ENCODE measurements at places on chromosomes 11 and 22.

DNA sequence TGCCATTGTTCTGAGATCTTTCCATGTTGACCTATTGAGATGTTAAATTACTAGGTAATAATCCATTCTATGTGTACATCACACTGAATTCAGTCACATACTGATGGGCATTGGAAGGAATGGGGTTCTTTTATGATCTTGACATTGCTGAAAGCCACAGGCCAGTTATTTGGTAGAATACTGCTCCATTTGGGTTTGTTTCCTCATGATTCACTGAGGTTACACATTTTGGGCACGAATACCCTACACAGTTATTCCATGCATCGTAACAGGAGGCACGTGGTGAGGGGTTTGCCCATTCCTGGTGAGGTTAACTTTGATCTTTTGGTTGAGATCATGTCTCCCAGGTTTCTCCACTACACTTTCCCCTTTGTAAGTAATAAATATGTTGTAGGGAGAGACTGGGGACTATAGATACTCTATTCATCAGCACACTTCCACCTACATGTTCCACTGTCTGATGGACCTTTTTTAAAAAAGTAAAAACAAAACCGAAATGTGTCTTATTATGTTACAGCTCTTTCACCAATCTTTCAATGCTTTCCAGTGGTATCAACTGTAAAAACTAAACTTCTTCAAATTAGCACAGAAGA lies 12.0 kb upstream of the FOLR1 start:
- DNase-seq: no peak

GRCh38 chr22:43218786-43219185 lies 31.9 kb upstream of the TTLL12 start:
- DNase-seq: no peak

DNA sequence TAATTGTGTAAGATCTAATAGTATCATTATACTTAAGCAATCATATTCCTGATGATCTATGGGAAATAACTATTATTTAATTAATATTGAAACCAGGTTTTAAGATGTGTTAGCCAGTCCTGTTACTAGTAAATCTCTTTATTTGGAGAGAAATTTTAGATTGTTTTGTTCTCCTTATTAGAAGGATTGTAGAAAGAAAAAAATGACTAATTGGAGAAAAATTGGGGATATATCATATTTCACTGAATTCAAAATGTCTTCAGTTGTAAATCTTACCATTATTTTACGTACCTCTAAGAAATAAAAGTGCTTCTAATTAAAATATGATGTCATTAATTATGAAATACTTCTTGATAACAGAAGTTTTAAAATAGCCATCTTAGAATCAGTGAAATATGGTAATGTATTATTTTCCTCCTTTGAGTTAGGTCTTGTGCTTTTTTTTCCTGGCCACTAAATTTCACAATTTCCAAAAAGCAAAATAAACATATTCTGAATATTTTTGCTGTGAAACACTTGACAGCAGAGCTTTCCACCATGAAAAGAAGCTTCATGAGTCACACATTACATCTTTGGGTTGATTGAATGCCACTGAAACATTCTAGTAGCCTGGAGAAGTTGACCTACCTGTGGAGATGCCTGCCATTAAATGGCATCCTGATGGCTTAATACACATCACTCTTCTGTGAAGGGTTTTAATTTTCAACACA lies 6.4 kb downstream of the BIRC3 start:
- DNase-seq: no peak

DNA sequence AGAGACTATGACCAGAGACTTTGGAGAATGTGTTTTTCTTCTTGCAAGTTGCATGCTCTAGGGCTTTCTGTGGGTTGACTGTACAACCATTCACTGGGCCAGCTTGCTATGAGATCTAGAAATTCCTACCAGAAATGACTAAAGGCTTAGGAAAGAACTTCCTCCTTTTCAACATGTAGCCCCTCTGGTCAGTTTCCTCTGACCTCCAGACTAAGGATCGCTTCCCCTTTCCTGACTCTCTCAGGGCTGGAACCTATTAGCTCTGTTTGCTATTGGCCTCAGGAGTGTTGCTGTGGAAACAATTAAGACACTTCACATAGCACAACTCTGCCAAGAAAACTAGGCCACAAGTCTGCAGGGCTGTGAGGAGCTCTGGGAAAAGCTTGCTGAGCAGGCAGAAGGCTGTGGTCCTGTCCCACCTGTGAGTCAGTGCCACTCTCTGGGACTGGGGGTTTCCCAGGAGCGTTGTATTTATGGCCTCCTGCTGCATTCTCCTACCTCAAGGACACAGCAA lies 10.7 kb downstream of the CRY2 start:
- DNase-seq: no peak

DNA sequence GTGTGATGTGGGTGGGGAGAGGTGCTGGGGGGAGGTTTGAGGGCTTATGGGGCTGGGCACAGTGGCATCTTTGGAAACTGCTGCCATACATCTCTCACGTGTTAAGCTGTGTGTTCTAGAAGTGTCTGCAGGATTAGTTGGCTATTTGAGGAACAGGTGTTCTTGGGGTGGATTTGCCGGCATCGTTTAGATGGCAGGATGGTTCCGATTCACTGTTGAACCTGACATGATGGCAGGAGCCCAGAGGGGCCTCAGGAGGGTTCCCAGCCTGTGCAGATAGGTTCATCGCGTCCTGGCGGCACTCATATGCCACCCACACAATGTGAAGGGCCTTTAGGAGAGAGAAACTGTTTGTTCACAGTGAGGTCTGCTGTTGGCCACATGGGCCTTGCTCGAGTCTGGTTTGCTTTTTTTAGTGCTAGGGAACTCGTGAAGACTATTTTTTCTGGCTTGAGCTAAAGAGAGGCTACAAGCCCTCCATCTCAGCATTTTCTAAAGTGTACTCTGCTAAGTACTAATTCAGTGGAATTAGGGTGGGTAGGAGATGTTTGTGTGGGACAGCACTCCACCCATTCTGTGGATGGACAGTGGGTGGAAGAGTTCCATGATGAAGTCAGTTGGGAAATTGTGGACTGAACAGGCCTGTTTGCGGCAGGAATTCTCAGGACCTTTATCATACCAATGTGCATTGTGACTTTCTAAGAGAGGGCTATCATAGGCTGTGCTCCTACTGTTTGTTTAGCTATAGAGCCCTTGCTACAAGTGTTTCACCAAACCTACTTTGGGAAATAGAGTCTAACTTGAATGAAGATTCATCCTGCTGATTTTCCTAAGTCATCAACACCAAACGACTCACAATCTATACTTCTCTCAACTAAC lies 55.4 kb upstream of the PLET1 start:
- no peak for DNase-seq

GRCh38 chr11:2296913-2297622 lies 4.7 kb downstream of the C11orf21 start:
- no peak for DNase-seq

- no peak for DNase-seq
These were observed 158.4 kb downstream of the TEAD1 start for GRCh38 chr11:12832480-12833224.

DNA sequence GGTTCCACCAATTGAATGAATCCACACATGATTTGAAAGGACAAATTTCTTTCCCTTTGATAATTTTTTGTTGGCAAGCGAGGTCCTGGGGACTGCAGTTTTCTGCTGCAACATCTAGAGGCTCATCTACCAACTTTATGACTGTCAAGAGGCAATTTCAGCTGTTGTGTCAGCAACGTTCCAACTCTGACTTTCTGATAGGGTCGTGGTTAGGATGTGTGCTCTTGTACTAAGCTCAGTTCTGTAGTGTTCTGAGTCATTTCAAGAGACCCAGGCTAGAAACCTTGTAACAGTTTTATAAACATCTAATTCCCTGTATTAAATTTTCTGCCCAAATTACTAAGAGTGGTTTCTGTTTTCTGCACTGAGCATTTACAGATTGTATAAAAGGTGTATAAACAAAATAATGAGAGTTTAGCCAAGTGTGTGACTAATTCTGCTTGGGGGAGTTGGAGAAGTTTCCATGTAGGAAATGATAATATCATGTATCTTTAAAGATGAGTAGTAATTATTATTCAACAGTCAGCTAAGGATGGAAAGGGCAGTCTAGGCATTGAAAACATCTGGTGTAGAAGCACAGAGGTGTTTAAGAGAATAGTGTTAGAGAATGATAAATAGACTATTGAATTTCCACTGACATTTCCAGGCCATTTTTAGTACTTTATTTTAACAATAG lies 72.2 kb downstream of the RBMXL2 start:
- no peak for DNase-seq

DNA sequence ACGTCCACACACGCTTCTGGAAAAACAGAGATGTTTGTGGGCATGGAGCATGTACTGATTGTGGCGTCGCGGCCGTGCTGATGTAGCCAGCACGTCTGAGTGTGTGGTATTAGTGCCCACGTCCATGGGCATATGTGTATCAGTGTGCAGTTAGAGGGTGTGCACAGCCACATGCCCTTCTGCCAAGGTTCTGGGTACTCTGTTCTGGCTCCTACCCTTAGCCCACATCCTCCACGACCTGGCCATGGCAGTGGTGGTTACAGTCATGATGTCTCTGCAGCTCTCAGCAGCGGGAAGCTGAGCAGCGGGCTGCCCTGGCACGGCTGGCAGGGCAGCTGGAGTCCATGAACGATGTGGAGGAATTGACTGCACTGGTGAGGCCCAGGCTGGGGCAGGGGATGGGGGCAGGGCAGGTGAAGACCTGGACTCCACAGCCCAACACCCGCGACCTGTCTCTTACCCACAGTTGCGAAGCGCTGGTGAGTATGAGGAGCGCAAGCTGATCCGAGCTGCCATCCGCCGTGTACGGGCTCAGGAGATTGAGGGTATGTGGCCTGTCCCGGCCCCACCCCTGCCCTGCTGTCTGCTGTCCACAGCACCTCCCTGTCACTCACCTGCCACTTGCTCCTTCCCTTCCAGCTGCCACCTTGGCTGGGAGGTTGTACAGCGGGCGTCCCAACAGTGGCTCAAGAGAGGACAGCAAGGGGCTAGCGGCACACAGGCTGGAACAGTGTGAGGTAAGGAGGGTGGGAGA lies 7.3 kb downstream of the SMTN start:
- no peak for DNase-seq

DNA sequence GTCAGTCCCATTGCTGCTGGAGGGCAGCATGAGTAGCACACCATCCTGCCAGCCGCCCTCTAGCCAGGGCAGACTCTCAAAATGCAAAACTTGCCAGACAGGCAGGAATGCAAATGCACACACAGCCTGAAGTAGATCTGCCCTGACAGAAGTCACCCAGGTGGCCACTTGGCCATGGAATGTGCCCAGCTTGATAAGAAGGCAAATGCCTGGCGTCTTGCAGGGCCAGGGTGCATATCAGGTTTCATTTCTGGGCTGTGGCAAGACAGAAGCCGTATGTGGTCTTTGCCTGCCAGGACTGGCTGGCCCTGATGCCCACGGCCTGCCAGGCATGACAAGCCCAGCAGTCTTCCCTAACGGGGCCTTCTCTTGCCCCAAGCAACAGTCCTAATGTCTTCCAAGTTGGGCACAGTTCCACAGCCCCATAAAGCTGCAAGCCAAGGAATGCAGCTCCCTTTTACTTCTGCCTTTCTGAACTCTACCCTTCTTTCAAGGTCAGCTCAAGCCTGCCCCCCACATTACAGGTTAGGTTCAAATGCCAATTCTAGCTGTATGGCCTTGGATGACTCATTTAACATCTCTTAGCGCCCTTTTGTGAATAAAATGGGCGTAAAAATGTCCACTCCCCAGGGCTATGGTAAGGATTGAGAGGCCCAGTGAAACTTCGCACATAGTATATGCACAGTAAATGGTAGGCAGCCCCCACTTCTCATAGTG lies 29.7 kb downstream of the POU2AF3 start:
- DNase-seq: no peak

GRCh38 chr22:38126928-38127668 lies 16.6 kb upstream of the BAIAP2L2 start:
- DNase-seq: no peak

DNA sequence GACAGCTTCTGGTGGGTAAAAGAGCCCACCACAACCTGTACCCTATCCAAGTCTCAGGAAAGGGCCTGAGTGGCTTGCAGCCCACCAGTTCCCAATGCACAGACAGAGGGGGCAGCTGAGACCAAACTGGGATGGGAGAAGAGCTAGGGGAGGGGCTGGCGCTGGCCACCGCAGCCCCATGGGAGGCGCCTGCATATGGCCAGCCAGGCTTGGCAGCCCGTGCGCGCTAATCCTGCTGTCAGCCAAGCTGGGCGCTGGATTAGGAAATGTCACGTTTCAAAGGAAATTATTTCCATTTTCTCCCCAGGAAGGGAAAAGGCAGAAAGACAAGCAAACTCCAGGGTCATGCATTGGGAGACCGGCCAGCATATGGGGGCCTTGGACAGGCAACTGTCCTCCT lies 236.8 kb downstream of the BUD13 start:
- DNase-seq: no peak

- DNase-seq: no peak
These were observed 90.9 kb downstream of the APIP start for GRCh38 chr11:34825315-34825669.

GRCh38 chr11:1125803-1126202 lies 31.9 kb upstream of the MUC5AC start:
- DNase-seq: no peak

GRCh38 chr11:118078911-118079411 lies 2.1 kb downstream of the TMPRSS4 start:
- no peak for DNase-seq

DNA sequence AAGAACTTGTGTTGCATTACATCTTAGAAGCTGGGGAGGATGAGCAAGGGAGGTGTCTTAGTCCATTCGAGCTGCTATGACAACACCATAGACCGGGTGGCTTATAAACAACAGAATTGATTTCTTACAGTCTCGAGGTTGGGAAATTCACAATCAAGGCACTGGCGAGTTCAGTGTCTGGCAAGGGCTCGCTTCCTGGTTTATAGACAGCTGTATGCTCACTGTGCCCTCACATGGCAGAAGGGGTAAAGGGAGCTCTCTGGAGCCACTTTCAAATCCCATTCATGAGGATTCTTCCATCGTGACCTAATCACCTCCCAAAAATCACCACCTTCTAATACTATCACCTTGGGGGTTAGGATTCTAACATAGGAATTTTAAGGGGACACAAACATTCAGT lies 150.0 kb upstream of the NECTIN1 start:
- no peak for DNase-seq

- DNase-seq: no peak
These were observed 276.5 kb downstream of the LUZP2 start for GRCh38 chr11:24773322-24773721.

DNA sequence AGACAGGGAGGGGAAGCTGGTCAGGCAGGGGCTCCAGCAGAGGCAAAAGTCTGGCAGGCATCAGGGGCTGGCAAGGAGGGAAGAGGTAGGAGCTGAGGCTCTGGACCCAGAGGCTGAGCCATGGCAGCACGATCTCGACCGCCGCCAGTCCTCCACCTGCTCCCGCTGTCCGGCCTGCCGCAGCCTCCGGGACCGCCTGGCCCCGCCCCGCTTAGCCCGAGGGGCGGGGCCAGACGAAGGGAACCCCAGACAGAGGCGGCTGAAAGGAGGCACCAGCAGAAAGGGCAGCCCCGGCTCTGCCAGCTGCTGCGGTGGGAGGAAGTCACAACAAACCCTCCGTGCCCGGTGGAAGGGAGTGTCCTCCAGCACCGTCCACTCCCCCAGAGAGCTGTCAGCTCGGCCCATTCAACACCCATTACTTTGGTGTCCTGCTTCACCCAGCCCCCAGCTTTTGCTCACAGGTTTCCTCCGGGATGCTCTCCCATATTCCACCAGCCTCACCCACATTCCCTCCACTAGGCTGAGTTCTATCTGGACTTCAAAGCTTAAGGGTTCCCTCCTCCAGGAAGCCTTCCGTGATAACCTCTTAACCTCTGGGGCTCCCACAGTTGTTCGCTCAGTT lies at the start of gene MFNG:
Gene MFNG (minus strand): TSS at position 161 of the 622 bp plus-strand sequence. CDS start 207 bp downstream, outside the sequence.
- peak; percentile 69 for DNase-seq

GRCh38 chr22:45907378-45907777 lies 69.6 kb downstream of the WNT7B start:
- DNase-seq: no peak

GRCh38 chr11:126375726-126376125 lies 20.2 kb downstream of the ST3GAL4 start:
- DNase-seq: no peak

GRCh38 chr11:70233511-70233934 lies 30.4 kb downstream of the FADD start:
- DNase-seq: no peak

All from stimulated activated CD8-positive, alpha-beta memory T cell treated with anti-CD3 and anti-CD28 coated beads, Interleukin-2, amount 100 ng/mL, for 48 hours (primary cell).